Natural killer cell treated with Interleukin-12 subunit alpha and Interleukin-12 subunit beta and Interleukin-15 and Interleukin-18, amount 100 ng/mL, for 72 hours (primary cell): ENCODE measurements at places on chromosomes 5 and 9. TPM values are rescaled to one million over a fixed set of nuclear protein-coding genes. Genes with fewer than 3 reads are reported as not detected.

GRCh38 chr5:59042201-59043055 lies 459.6 kb downstream of the RAB3C start:
- no peak for DNase-seq

GRCh38 chr9:79630521-79631403 lies 59.0 kb downstream of the TLE4 start:
- DNase-seq: peak; percentile 62

FGF10 gene
- not detected for total RNA-seq

DNA sequence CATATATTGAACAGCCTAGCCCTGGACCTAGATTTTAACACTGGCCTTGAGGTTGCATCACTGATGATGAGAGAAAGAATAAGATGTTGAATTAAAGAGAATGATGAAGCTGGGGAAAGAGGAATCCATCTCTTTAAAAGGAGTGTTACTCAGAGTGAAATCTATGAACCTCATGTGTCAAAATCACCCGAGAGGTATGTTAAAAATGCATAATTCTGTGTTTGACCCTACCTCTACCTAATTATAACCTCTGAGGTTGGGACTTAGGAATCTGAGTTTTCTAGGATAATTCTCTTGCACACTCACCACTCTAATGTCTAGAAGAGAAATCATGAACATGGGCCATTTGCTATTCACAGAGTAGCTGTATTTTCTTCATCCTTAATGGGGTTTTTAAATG lies 479.4 kb downstream of the ENC1 start:
- no peak for DNase-seq

DNA sequence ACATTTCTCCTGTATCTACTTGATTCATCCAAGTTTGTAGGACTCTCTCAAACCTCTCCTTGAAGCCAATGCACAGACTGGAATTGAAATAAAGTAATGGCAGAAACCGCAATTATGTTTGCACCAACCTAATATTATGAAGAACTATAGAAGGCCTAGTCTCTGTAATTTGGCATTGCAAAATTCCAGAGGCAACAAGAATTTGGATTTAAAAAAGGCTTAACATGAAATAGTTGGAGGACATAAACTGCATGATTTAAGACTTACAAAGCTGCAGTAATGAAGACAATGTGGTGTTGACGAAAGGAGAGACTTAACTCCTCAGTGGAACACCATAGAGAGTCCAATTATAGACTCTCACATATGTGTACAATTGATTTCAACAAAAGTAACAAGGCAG lies 117.8 kb upstream of the MINAR2 start:
- no peak for DNase-seq

AOPEP gene
- total RNA-seq: 11.7 TPM

SPIN1 gene
- 27.8 TPM for total RNA-seq

GRCh38 chr5:36744773-36745589 lies 131.6 kb upstream of the NIPBL start:
- no peak for DNase-seq

MYO10 gene
- total RNA-seq: not detected

- DNase-seq: no peak
Observed at GRCh38 chr9:133951265-133951664, 40.9 kb downstream of the VAV2 start.

S1PR3 gene
- total RNA-seq: not detected

SLC6A7 gene
- total RNA-seq: not detected

DNA sequence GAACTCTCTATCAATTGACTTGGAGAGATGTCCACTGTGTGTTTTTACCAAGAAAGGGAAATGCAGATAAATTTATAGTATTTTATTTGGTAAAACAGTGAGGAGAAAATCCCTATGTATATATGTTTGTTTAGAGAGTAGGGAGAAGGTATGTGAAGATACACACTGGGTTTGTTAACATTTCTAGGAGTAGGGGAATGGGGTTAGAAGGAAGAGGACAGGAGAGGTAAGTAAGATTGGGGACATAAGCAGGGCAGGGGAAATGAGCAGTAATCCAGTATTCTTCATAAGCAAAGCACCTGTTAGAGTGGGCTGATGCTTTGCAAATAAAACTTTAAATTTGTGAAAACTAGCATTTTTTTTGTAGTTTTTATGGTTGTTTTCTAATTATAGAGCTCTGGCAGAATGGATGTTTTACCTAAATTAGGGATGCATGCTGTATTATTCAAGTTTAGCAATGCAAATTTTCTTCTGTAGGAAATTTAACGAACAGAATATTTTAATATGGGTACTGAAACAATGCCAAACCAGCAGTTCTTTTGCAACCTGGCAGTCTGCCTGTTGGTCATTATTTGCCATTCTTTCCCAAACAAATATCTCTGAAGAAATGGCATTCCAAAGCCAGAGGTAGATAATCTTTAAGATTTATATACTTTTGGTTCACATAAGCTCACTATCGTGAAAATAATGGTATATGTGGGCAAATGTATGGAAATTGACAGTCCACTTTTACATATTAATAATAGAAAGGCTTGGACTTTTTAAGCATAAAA lies 19.4 kb upstream of the DCP2 start:
- no peak for DNase-seq

GRCh38 chr9:91868732-91869391 lies 81.2 kb downstream of the ROR2 start:
- DNase-seq: no peak

FAXDC2 gene
- not detected for total RNA-seq

ZFP37 gene
- total RNA-seq: 2.5 TPM

BTNL8 gene
- not detected for total RNA-seq

ANKRD34B gene
- not detected for total RNA-seq

PKD2L2 gene
- total RNA-seq: not detected

DNA sequence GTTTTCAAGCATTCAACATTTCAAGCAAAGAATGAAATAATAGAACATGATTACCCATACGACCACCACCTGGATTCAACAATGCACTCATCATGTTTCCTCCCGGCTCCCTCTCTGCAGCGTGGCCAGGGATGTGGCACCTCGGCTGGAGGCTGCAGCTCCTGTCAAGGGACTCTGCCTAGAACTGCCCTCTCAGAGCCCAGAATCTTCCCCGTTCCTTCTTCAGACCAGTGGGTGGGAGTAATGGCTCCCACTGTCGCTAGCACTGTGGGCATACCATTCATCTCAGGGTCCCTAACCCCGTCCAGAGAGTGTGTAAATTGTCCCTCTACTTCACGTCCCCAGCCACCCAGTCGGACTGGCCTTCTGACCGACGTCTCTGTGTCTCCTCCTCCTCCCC lies 118.6 kb upstream of the COL5A1 start:
- DNase-seq: no peak

GRCh38 chr5:149561848-149562247 lies 10.6 kb upstream of the CSNK1A1 start:
- DNase-seq: no peak

PCDHB13 gene
- not detected for total RNA-seq

GRCh38 chr5:123807177-123807945 lies 295.4 kb downstream of the CSNK1G3 start:
- DNase-seq: no peak

DNA sequence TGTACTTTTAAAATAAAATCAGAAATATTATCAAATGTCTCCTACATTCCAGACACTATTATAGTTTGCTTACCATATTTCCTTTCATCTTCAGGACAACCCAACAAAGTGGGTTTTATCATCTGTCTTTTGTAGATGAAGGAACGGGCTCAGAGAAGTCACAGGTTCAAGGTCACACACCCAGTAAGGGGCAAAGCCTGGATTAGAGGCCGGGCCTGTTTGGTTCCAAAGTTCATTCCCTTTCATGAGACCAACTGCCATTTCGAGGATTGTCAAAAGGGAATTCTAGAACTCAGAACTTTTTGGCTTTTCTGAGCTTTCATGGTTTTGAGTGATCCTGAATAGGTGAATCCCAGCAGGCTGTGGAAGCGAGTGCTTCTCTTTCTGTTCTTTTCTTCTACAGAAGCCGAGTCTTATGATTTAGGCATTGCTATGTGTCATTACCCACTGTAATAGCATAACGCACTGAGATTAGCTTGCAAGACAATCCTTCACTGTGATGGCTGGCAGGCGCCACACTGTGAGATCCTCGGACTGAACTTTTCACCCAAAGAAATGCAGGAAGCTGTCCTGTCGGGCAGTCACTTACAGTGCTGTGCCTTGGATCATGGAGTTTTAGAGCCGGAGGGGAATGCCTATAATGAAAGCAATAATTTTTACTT lies 43.8 kb upstream of the ANKH start:
- DNase-seq: no peak

DNA sequence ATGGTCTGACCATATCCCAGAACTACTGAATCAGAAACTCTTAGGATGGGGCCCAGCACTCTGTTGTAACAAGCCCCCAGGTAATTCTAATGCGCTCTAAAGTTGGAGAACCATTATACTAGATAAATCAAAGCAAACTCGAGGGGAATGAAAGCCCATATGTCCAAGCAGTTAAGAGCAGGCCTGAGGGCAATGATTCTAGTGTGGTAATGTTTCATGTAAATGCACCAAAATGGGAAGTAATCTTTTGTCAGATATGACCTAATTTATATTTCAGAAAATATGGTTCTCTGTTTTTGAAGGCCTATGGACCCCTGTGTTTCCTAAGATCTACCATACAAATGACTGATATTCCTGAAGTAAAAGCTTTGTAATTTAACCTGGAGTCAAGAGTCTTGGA lies 108.0 kb upstream of the PTGER4 start:
- DNase-seq: no peak

- no peak for DNase-seq
Observed at GRCh38 chr9:122158202-122158601, 1.4 kb downstream of the NDUFA8 start.

- DNase-seq: no peak
Observed at GRCh38 chr5:141528291-141528984, 39.6 kb downstream of the PCDHGC5 start.

GRCh38 chr9:129324808-129325502 lies 146.9 kb upstream of the IER5L start:
- DNase-seq: no peak

- DNase-seq: no peak
Observed at GRCh38 chr9:112570671-112571167, 84.1 kb downstream of the KIAA1958 start.

DNA sequence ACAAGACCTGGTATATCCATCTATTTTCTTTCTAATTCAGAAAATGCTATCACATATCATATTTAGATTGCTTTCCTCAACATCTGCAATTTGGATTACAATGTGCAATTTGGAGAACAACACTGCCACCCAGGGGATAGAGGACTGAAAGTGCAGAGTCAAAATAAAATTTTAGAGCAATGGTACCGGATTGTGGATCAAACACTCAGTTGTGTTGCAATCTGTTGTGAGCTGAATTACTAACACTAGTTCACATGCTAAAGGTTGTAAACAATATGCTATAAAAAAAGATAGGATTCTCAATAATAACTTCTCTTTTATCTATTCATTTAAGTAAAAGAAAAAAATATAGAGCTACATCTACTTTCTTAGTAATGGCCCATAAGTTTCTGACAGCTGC lies 11.9 kb upstream of the SRFBP1 start:
- DNase-seq: no peak

FOXE1 gene
- not detected for total RNA-seq

- DNase-seq: no peak
Observed at GRCh38 chr9:113885183-113886025, 9.3 kb downstream of the ZNF618 start.

GRCh38 chr9:102069969-102070368 lies 331.5 kb upstream of the GRIN3A start:
- no peak for DNase-seq

DNA sequence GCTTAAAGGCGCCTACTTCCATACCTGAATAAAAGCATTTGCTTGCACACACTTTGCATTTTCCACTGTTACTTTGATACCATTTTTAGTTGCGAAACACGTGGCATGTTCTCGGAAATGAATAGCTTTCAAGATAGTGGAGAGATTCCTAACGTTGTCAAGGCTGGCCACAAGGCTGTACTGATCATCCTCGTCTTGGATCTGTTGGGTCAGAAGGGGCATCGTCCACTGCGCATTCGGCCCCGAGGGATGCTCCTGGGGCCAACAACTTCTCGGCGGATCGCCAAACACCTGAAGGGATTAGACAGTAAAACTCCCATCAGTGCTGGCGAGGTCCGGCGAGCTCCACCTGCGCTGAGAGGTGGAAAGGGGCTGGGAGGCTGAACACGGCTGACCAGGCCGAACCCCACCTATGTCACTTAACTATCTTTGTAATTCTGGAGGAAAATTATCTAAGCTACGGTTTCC lies 599 bp downstream of the RAD1 start:
- no peak for DNase-seq

GRCh38 chr5:89847743-89848142 lies 561.8 kb downstream of the CETN3 start:
- DNase-seq: no peak

DNA sequence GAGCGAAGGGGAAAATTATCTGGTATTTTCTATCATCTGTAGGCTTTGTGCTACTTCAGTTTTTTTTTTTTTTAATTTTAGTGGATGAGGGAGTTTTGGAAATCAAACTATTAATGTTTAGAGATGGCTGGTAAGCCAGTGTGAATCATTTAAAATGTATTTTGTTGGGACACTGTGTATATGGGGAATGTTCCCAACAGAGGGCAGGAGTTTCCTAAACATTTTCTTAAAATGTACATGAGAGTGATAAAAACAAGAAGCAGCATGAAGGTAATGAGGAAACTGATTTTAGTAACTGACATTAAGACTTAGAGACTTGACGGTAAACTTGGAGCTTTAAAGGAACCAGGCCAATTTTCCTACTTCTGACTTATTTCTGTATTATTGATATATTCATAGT lies 68.2 kb upstream of the ITGA2 start:
- no peak for DNase-seq

DNA sequence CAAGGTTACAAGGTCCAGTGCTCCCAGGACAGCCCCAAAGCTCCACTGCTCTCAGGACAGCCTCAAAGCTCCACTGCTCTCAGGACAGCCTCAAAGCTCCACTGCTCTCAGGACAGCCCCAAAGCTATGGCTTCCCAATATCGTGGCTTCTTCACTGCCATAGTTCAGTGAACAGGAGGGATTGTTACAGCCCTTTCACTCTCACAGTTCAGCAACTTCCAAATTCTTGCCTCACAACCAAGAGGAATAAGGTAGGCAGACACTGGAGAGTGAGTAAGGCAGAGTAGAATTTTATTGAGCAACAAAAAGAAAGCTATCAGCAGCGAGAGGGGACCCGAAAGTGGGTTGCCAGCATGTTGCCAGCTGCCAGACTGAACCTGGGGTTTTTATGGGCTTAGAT lies 277.6 kb downstream of the CDH10 start:
- no peak for DNase-seq

CPLANE1 gene
- 9.4 TPM for total RNA-seq

GRCh38 chr9:126327006-126327713 lies 531 bp downstream of the MVB12B start:
- no peak for DNase-seq

- no peak for DNase-seq
Observed at GRCh38 chr5:82045554-82046275, 73.9 kb downstream of the ATG10 start.

DNA sequence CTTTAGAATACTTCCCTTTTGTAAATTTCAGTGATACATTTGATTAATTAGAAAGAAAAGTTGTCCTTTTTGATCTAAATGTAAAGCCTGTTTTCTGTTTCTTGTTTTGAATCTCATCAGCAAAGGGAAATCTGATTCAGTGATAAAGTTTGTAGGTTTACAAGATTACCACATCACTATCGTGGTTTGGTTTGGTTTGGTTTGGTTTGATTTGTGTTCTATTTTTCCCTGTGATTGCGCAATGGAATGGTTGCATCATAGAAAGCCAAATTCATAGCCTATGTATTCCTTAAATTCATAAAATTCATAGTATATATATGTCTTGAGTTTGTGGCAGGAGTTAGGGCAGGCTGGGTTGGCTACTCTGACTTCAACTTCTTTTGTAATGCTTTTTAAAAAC lies 15.2 kb downstream of the SRFBP1 start:
- no peak for DNase-seq

PAEP gene
- not detected for total RNA-seq

GRCh38 chr5:136924490-136924889 lies 559.1 kb upstream of the TRPC7 start:
- no peak for DNase-seq
